ENCODE measurements at places on chromosomes 3 and 15.

DNA sequence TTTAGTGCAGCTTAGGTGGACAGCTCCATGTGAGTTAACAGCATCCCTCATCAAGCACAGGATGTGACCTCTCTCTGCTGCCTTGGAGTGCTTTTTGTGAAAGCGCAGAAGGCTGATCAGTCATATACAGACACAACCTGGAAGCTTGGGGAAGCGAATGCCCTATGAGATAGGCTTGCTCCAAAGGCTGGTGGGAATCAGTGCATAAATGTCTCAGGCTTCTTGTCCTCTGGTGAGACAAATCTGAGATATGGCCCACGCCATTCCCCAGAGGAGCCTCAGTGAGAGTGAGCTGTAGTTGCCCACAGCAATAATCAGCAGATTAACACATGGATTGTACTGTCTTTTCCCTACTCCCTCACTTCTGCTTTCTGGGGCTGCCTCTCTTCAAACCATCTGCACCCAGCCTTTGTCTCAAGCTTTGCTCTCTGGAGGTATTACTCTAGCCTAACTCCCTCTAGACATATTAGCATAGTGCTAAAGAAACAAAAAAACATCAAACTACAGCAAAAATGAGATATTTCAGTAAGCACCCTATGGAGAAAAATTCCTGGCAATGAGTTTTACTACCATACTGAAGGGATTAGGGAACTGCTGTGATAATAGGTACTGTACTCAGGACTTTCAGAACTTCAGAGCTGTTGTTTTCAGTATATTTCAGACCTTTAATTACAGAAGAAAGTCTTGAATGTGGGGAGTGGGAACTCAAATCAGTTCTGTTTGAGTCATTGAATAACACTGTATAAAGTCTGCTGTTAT, 113.7 kb downstream of the OXSM start:
- no peak for DNase-seq

GRCh38 chr3:156448300-156448699, 106.6 kb downstream of the SSR3 start:
- no peak for DNase-seq

DNA sequence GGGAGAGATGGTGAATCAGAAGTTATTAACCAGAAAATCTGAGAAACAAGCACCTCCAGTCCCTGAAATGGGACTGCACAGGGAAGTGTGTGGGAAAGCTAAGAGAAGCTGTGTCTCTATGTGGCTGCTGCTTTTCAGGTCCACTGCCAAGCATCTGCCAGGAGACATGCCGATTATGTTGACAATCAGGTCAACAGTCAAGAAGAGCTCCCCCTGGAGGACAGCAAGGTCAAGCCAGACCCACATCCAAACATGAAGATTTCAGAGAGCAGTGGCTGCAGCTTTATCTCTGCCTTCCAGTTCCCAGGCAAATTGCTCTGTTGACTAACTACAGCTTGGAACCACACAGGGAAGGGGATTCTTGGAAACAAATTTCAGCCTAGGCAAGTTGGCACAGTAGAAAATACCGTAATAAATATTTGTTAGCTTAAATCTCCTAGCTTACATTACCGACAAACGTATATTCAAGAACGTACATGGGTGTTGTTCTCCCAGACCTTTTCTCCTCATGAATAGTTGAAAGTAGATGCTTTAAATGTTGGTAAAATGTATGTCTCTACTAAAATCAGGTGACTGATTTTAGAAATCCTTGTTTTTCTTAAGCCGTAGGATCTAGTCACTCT, 394.5 kb upstream of the RARB start:
- DNase-seq: peak; percentile 9

DNA sequence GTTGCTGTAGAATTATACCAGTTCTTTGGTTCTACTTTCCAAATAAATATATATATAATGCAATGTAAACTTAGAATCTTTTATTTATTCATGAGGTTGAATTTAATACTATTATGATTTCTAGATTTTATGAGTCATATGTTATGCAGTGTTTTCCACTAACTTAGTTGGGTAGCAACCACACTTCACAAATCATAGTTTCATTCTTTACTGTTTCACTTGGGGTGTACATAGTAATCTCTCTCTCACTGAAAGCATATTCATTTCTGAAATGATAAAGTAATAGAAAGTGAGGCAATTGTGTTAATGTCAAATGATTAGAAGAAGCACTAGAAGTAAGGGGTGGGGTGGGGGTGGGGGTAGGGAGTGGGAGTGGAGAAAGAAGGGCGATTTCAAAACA, 52.6 kb downstream of the IQCH start:
- DNase-seq: no peak

DNA sequence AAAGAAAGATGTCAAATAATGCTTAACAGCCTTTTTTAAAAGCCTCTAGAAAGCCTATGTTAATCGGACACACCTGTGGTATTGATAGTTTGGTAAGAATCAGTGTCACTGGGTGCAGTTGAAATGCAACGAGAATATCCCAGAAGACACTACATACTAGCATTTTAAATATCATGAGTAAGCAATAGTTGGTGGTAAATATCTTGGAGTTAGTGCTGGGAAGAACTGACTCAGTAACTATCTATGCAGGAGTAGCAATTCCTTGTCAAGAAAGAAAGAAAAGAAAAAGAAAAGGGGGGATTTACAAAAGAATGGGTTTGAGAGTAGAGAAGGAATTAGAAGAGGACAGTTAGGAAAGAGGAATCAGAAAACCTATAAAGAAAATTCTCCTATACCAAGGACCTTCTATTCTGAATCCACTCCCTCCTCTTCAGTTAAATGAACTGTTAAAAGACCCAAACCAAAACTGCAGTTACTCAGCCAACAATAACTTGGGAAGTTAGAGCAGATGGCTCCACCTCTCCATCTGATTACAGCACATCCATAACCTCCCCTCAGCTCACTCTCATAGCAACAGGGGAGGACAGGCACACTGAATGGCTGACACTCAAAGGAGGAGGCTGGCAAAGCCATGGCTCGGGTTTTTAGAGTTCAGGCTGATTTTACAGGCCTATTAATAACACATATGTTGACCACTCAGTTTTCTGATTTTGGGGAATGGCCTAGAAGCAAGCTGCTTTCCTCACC, 207.6 kb upstream of the MDFIC2 start:
- DNase-seq: no peak

DNA sequence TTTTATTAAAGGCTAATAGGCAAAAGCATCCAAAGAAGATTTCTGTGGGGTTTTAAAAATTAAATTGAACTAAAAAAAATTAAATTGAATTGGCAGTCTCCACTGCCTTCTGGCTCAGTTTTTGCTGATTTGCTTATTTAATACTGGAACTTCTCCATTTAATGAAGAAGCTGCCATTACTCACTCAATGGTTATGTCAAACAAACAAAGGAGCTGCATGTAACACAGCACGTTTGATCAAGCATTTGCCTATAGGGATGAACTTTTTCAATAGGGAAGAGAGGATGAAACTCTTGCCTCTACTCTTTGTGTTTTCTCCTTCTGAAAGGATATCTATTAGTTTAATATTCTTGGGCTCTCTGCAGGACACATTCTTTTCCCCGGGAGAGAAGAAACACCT, 4.8 kb upstream of the HCLS1 start:
- no peak for DNase-seq

- no peak for DNase-seq
Measured at GRCh38 chr3:56126632-56127031, 341.6 kb downstream of the ERC2 start.

DNA sequence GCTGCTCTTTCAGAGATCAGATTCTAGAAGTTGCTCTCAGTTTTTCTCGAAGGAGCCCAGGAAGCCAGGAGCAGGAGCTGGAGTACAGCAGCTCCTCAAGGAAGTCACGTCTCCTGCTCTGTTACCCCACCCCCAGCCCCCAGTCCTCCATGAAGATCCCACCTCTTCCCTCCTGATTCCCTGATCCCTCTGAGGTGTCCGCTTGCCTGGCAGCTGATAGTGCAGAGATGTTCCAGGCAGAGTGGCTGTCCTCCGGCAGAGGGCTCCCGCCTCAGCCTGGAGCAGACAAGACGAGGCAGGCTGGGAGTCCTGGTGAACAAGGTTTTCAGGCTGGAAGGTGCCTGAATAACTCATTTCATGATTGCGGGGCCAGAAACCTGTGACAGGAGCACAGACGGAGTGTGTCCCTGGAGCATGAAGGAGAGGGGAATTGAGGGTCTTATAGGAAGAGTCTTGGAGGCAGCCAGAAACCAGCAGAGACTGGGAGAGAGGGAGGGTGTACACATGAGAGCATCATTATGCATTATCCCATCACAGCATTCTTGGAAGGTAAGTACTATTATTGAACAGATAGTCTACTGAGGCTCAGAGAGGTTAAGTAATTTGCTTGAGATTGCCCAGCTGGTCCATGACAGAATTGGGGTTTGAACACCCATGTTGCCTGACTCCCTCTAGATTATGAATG, 1.2 kb downstream of the HRH1 start:
- peak; percentile 21 for DNase-seq

DNA sequence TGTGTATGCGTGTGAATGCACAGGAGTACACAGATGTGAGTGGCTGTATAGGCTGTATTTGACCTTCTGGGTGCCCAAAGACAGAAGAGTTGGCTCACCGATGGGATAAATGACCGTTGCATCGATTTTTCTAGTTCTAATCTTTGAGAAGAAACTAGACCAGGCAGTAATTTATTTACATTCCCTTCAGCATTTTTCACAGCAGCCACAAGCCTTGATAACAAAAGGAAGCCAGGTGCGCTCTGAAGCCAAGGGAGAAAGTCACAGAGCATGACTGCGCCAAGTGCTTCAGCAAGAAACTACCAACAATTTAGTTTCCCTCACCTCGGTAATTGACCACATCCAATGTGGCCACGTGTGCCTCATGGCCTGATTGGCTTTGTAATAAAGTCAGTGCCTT, 5.9 kb upstream of the FAM3D start:
- no peak for DNase-seq

DNA sequence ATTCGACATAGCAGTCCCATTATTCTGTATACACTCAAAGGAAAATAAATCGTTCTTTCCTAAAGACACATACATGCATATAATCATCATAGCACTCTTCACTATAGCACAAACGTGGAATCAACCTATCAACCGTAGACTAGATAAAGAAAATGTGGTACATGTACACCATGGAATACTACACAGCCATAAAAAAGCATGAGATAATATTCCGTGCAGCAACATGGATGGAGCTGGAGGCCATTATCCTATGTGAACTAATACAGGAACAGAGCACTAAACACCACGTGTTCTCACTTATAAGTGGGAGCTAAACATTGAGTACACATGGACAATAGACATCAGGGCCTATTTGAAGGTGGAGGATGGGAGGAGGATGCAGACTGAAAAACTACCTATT, 12.1 kb upstream of the MAP3K13 start:
- DNase-seq: no peak

- DNase-seq: no peak
Measured at GRCh38 chr3:149969110-149969939, 1.4 kb downstream of the PFN2 start.

DNA sequence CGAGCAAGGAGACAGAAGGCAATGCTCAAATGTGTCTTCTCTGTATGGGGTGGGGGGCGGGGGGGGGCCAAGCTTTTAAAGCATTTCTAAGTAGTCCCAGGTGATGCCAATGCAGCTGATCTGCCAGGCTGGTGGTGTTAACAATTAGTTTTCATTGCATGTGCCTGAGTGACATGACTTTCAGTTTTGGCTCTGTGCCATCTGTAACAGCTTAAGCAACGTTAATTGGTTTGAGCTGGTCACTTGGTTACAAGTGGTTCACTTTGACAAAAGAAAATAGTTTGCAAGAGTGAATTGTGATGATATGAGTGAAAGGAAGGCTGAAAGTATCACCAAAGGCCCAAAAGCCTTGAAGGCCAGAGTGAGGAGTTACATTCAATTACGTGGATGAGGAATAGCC, 26.4 kb upstream of the LRIG1 start:
- no peak for DNase-seq

DNA sequence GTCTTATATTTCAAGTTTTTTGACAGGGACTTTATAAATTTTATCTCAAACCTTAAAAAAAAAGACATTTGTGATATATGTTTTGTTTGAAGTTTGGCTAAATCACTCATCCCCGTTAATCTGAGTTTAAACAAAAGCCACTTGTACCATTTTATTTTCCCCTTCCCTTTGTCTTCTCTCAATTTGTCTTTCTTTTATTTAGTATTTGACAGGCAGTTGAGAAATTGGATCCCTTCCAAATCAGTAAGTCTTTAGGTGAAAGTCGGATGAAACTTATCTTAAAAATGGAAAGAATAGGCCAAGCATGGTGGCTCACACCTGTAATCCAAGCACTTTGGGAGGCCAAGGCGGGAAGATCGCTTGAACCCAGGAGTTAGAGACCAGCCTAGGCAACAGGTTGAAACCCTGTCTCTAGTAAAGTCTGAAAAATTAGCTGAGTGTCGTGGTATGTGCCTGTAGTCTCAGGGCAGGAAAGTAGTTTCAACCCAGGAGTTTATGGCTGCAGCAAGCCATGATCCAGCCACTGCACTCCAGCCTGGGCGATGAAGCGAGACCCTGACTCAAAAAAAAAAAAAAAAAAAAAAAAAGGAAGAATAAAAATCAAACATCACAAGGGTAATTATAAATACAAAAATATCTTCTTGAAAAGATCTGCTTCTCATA, 394.6 kb upstream of the TPM1 start:
- no peak for DNase-seq

- DNase-seq: no peak
Measured at GRCh38 chr3:87627316-87627715, 350.9 kb upstream of the POU1F1 start.

DNA sequence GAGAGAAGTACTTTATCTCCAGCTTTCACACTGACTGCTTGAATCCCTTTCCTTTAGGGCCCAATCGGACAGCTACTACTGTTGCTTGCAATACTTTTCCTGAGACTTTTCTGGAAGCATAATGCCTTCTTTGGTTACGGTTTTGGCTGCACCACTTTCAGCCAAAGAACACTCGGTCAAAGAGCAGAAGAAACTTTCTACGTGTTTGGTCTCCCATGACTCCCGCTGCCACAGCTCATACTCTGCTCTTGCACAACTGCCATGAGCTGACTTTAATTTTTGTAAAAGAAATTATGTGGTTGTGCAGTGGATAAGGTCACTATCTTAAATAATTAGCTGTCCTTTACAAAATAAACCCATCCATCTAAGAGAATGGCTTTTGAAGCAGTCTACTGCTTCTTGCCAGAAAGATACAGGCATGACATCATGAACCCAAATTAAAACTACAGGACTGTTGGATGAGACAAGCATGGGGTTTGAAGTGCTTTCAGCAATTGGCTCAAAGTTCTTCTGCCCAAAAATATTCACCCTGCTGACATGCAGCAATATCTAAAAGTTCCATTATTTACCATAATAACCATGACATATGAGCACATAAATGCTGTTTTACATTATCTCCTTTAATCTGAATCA, 42.0 kb downstream of the PROS1 start:
- no peak for DNase-seq

DNA sequence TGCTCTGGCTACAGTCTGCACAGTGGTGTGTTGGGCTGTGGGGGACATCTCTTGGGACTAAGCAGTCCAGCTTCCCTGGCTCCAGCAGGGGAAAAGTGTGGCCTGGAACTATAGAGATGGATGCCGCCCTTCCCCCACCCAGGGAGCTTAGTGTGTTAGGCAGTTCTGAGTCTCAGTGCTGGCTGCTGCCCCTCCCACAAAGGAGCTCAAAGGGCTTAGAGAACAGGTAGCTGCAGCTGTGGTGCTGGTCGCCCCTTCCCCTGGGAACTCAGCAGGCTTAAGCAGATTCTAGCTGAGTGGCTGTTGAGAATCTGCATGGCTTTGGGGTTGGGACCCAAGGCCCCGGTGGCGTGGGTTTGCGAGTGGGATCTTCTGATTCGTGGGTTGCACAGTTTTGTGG, 190.8 kb downstream of the PDCD6IP start:
- DNase-seq: no peak

Data from stimulated activated naive CD8-positive, alpha-beta T cell treated with anti-CD3 and anti-CD28 coated beads, Interleukin-15, amount 100 ng/mL, for 72 hours (primary cell).